ENCODE measurements at places on chromosomes 5 and 9.

DNA sequence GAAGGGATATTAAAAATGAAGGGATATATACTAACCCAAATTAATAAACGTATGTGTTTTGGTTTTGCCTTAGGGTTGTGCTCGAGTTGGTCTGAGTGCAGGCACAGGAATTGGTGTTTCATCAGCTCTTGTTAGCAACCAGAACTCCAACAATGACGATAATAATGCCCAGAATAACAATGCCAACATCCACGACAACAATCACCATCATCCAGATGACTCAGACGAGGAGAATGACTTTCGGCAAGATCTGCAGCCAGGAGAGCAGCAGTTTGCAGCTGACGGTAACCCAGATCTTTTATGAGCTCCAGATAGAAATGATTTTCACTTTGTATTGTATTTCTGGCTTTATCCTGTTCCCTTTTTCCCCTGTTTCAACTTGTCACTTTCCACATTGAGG, 33.2 kb downstream of the FBXO38 start:
- no peak for DNase-seq

DNA sequence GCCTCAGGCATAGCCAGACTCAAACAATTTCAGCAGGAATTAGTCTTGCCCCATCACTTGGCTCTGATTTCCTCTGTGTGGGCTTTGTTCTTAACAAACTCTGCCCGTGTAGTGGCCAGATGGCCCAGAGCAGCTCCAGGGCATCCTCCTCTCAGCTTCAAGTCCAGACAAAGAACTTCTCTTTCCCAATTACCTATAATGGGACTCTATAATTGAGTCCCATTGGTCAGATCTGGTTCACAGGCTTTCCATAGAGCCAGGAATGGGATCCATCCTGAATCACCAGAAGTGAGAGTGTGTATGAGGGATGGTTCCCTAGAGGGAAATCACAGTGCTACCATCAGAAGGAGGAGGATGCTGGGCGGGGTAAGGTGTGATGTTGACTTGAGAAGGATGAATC, 515.8 kb downstream of the KIF4B start:
- DNase-seq, result no peak

DNA sequence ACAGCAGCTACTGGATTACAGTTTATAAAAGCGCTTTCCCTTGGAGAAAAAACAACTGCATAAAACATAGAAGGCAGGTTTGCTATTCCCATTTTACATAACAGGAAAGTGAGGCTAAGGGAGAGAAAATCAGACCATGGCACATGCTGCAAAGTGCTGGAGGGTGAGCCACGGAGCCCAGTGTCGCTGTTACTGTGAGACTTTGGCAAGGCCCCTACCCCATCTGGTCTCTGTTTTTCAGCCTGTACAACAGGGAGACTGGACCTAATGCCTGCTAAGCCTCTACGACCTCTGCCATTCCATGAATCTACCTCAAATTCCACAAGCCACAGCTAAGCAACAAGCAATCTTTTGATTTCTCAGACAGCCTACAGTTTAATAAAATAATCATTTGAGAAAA, 139.2 kb downstream of the GABBR2 start:
- DNase-seq, result no peak

DNA sequence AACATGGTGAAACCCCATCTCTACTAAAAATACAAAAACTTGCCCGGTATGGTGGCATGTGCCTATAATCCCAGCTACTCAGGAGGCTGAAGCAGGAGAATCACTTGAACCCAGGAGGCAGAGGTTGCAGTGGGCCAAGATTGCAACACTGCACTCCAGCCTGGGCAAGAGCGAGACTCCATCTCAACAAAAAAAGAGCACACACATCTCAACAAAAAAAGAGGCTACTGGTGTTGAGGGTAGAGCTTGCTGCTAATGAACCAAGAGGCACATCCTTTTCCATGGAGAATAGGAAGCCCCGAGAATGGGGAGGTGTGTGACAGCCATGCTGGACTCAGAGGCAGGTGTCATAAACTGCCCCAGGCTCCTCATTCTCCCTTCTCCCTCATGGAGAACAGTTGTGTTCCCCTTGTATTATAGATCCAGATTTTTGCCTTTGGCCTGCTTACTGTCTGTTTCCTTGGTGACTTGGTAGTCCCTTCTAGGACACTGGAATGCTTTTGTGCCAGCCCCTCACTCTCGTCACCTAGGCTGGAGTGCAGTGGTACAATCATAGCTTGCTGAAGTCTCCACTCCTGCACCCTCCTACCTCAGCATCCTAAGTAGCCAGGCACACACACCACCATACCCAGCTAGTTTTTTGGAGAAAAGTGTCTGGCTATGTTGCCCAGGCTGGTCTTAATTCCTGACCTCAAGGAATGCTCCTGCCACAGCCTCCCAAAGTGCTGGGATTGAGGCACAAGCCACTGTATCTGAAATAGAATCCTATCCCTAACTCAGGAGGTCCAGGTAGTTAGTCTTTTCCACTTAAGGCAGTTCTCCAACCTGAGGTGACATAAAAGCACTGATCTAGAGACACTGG, 5.1 kb downstream of the RPL12 start:
- DNase-seq, result no peak

- DNase-seq, result no peak
Measured at GRCh38 chr5:97022898-97023297, 87.0 kb downstream of the LNPEP start.

All from NCI-H1105 treated with DMSO at 0.1 percent for 48 hours (cell line).